Cerebellar nuclear complex (tissue), 1 donor: ENCODE measurements at places on chromosomes 3 and 15.

GRCh38 chr3:172520301-172520831 is 2.9 kb downstream of the TNFSF10 start:
- no peak for DNase-seq

- no peak for DNase-seq
Measured at GRCh38 chr3:153944084-153944483, 177.1 kb upstream of the ARHGEF26 start.

DNA sequence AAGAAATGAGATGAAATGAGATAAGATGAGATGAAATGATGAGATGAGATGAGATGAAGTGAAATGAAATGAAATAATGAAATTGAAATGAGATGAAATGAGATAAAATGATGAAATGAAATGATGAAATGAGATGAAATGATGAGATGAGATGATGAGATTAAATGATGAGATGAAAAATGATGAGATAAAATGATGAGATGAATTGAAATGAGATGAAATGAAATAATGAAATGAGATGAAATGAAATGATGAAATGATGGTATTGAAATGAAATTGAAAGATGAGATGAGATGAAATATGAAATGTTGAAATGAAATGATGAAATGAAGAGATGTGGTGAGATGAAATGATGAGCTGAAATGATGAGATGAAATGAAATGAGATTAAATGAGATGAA is 231.0 kb downstream of the GOLGA6L6 start:
- no peak for DNase-seq

GRCh38 chr3:50210176-50210509 is 5.1 kb downstream of the SLC38A3 start:
- no peak for DNase-seq

DNA sequence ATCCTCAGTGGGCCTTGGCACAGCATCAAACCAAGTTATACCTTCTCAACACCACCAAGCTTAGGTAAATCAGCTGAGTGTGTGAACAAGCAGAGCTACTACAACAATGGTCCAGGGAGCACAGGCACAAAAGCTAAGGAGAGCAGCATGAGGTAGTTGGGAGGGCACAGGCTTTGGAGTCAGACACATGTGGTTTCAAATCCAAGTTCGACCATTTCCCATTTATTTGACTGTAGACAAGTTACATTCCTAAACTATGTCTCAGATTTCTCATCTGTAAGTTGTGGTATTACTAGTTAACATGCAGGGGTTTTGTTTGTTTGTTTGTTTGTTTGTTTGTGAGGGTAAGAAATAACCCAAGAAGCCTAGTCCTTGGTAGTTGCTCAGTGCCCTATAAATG is 46.9 kb downstream of the MLH1 start:
- no peak for DNase-seq

DNA sequence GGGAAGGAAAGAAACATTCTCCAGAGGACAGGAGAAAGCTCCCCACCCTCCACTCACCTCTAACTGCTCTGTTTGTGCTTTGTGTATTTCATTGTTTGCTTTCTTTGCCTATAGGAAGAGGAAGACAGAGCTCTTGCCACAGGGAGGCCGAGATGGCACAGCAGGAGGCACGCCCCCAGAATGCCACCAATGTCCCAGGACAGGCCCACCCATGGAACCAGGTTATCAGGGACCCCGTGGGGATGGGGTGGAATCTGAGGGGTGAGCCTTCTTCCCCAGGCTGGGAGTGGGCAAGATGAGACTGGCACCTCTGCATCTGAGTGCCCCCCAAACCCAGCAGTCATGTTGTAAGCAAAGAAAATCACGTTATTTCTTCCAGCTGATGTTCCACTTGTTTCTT is 155.8 kb downstream of the TBC1D2B start:
- DNase-seq: no peak
